ENCODE measurements at places on chromosomes 5 and 9.

DNA sequence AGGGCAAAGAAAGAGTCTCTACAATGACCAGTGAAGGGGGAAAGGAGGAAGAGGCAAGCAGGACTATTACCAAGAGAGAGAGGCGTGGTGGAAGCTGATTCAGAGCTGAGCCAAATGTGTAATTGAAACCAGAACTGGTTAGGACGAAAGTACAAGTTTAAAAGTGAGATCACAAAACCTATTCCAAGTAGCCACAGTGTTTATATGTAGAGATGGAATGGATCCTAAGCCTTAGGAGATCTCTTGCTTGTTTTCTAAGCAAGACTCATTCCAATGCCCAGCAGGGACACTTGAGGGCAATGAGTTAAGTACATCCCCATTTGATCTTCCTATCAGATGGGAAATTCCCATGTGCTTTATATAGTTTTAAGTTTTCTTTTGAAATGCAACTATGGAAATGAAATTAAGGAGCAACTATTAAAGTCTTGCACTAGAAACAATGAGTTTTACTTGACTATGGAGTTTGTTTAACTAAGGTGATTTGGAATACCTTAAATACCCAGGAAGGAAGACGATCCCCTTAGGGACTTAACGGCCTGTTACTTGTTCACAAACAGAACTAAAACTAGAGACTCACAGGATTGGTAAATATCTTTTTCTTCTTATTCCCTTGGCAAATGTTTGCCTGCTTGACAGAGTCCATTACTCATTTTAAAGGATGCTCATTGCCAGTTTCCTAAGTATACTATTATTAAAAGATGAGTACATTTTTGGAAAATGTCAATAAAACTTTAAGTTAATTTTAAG, 51.1 kb upstream of the SNX2 start:
- peak; percentile 15 for DNase-seq

DNA sequence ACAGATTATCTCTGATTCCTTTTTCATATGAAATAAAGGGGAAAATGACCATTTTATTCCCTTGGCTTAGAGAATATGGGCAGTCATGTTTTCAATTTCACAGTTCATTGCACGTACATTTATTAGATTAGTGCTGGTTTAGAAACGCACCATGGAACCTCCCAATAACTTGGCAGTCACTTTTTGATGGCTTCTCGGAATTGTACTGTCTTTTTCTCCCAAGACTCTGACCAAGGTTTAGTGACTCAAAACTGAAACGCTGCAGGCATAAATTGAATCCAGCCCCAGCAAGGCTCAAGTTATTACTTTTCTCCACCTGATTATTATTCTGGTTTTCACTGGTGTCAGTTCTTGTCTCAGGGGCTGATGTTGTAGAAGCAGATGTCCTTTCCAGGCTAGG, 55.6 kb upstream of the EGFLAM start:
- no peak for DNase-seq

GRCh38 chr5:58985759-58986158, 402.9 kb downstream of the RAB3C start:
- peak; percentile 1 for DNase-seq

DNA sequence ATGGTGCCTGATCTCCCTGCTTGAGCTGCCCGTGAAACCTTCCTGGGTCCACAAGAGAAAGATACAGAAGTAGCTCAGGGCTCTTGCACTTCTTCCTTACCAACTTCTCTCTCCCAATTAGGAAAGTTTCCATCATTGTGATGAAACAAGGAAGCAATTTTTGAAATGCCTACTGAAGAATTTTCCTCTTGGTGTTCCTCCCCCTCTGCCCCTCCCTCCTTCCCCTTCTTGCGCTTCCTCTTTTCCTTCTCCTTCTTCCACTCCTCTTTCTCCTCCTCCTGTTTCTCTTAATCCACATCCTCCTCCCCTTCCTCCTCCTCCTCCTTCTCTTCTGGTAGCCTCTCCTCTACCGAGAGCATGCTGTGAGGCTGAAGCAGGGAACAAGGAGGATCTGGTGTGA, 36.3 kb upstream of the OTULINL start:
- peak; percentile 97 for DNase-seq

DNA sequence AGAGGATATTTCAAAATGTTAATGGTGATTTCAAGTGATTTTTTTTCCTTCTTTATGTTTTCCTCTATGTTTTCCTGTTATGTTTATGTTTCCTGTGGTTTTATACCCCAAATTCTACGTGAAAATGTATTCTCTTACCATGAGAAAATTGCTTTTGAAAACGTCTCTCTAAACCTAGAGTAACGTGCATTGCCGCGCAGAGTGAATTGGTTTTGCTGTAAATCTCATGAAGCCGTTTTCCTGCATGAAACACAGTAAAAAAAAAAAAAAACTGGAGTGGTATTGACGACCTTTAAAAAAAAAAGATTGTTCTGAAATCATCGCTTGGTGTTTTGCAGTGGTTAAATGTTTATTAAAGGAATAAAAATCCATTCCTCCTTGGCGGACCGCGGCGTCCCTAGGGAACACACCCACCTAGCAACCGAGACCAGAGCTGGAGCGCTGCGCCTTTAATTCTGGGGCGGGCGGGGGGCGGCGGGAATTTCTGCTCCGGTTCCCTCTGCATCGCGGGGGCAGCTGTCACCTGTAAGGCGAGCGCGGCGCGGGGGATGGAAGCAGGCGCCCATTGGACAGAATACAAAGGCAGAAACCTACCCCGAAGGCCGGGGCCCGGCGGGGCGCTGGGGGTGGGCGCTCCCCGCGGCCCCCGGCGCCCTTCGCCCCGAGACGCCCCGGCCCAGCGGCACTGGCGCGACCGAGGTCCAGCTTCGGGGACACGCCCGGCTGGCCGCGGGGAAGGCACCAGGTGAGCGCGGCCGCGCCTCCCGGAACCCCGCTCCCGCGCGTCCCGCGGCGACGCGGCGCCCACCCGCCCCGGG, at the start of gene SOWAHA:
TSS of gene SOWAHA (plus strand) at position 522 of the 818 bp plus-strand sequence. CDS start 320 bp downstream, outside the sequence.
- no peak for DNase-seq

DNA sequence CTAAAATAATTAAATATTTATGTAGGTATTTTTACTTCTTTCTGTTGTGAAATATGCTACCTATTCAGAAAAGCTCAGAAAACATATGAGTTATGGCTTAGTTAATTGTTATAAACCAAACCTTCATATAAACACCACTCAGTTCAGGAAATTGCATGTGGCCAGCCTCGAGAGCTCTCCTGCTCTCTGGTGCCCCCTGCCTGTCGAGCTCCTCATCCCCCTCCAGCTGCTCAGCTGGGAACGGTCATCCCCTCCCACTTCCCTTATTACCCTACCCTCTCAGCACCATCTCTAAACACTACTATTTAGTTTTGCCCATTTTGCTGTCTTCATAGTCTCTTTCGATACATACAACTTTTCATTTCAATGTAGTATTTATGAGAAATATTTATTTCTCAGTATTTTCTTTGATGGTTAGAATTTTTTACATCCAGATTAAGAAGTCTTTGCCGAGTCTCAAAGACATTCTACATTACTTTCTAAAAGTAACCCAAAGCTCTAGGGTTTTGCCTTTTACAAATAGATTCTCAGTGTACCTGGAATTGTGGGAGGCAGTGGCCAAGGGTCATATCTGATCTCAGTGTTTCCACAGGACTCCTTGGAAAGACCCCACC, 51.2 kb upstream of the SEMA4D start:
- peak; percentile 85 for DNase-seq

DNA sequence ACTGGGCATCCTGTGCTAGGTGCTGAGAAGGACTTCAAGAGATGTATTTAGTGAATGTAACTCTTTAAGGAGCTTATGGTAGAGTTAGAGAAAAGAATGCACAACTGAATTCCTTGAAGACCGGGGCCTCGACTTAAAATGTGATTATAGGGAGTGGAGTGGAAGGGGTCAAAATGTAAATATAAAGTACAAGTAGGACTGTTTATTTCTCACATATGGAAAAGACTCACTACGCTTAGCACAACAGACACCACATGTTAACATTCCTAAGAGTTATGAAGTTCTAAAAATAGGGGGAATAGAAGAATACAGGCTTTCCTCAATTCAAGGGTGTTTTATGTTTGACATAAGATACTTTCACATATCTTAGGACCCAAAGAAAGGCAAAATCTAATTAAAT, 117.8 kb upstream of the OSMR start:
- DNase-seq, result no peak

DNA sequence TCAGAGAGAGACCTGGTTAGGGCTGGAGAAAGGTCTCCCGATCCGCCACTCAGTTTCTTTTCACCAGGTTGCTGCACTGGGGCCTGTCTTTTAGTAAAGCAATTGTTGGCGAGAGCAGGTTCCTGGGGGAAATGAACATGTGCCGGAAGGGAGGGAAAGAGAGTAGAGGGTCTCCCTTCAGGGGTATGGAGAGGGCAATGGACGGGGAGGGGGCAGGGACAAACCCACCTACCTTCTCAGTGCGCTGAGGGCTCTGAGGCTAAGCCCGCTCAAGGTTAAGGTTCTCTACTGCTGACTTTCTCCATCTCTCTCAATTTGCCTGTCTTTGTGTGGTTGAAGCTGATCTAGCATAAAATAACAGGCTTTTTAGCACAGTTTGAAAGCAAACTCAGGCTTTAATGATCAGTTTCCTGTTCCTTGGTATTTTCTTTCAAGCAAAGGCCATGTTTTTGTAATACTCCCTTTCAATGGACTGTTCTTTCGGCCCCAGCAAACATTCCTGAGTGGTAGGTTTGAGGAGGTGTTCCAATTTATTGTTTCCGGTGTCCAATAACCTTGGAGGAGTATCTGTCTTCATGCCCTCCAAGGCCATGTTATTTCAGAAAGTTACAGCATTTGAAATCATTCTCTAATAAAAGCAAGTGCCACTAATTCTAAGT, 25.5 kb upstream of the TRAF1 start:
- DNase-seq, result no peak

DNA sequence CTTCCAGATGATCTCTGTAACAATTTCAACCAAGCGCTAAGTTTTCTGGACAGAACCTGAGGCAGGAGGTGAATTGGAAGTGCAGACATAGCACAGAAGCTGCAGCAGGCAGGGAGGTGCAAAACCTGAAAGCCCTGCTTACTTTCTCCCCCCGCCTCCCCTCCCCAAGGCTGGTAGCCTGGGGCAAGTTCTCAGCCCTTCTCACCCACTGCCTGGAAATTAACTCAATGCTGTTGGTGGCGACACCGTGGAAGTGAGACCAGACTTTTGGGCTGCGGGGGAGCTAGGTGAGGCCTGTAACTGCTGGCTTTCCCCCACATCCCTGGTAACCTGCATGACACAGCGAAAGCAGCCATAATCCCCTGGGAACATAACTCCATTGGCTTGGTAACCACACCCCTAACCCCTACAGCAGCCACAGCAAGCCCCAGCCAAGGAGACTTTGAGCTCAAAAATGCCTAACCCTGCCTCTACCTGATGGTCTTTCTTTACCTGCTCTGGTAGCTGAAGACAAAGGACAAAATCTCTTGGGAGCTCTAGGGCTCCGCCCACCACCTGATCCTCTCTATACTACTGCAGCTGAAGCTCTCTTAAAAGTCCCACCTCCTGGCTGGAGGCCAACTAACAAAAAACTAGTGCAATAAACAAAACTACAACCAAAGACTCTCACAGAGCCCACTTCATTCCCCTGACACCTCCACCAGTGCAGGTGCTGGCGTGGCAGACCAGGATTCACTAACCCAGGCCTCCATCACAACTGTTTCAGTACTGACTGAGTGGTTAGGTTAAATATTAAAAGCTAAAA, 11.9 kb upstream of the OR13C8 start:
- no peak for DNase-seq

DNA sequence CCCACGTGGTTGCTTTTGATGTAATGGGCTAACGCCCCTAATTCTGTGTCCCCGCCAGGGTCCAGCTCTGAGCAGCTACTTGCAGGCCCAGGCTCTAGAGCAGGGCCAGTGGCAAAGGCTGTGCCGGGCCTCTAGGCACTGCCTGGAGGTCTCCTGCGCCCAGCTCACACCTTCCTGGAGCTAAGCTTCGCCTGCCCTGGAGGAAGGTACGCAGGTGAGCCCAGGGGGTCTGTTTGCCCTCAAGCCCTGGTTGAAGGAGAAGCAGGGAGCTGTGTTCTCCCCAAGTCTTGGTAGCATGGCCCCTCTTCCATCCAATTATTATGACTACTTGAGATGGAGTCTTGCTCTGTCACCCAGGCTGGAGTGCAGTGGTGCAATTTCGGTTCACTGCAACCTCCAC, 5.2 kb upstream of the LMX1B start:
- no peak for DNase-seq

DNA sequence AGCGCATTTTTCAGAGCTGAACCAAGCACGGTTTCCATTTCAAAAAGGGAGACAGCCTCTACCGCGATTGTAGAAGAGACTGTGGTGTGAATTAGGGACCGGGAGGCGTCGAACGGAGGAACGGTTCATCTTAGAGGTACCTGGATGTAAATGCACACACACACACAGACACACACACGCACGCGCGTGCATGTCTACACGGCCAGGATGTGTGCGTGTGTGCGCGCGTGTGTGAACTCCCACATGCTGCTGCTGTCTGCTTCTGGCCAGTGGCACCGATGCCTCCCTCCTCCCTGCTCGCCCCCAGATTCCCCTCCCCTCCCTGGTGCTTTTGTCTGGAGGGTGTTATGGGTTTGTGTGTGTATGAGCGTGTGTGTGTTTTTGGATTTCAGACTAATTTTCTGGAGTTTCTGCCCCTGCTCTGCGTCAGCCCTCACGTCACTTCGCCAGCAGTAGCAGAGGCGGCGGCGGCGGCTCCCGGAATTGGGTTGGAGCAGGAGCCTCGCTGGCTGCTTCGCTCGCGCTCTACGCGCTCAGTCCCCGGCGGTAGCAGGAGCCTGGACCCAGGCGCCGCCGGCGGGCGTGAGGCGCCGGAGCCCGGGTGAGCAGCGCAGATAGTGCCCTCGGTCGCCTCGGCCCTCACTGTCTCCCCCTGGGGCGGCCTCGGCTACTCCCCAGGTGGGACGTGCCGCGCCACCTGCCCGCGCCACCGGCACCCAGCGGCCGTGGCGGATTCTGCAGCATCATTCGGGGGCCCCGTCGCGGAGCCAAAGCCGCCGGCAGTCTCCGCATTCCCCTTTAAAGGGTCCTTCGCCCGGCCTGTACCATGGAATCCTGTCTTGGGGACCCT, at the start of gene NTRK2:
TSS of gene NTRK2 (plus strand) at position 442 of the 850 bp plus-strand sequence. CDS start 1,020 bp downstream, outside the sequence.
- DNase-seq, result no peak

DNA sequence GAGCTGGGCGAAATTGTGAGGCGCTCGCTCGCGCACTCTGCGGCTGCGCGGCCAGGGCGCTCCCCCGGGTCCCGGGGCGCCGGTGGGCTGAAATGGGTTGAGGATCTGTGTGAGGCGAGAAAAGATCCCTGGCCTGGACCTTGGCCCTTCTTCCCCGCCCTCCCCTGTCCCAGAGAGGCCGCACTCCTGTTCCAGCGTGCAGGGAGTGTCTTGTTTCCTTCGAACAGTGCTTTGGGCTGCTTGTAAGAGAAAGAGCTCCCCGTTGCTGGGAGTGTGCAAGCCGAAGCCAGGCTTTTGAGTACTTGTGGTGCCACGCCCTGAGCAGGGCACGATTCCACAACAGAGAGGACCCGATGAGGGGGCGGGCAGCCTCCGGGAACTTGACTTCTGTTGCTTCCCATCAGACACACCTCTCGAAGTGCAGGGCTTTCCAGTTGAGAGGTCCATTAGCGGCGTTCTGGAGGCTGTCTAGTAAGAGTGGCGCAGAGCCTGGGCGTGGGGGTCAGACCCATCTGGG, 535 bp downstream of the DOLPP1 start:
- DNase-seq, result peak; percentile 44

Data from inflammatory macrophage (primary cell).